ENCODE measurements at places on chromosomes 7 and 10.

DNA sequence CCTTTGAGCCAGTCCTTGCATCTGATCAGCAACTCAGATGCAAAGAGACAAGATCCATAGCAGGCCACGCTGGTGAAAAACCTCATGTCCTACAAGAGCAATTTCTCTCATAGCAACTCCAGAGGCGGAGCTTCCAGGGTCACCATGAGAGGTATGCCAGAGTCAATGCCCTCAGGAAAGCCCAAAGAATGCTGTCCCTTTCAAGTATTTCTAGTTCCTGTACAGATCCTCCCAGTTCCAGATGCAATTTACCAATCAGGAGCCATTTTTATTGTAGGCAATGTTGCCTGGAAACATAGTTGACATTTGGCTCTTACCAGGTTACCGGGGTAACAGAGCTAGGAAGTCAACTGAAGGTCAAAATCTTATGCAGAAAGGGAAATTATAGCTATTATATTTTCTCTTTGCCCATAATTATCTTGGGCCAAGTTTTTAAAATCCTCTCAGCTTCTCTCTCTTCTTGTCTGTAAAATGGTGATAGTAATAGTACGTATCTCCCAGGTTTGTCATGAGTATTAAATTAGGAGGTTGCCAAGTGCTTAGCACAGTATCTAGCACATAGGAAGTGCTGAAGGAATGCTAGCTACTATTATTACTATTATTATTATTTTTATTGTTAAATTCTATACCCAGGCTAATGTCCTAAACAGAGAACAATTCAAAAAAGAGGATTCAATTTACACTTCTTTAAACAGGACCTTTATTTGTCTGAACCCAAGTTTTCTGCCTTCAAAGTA is 46.3 kb upstream of the TM9SF3 start:
- DNase-seq, result no peak

GRCh38 chr7:143367972-143368371 is 5.5 kb upstream of the FAM131B start:
- DNase-seq, result no peak

DNA sequence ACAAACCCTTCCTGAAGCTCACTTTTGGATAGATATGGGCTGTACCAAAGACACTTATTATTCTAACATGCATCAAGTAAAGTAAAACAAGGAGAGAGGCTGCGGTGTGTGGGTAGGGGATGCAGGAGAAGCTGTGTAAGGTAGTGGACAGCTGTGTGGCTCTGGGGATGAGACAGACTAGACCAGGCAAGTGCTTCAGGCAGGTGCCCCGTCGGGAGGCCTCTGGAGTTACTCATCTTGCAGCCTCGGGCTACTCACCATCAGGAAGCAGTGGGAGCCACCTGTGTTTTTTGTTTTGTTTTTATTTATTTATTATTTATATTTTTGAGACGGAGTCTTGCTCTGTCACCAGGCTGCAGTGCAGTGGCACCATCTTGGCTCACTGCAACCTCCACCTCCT is 49.3 kb upstream of the NCAPG2 start:
- DNase-seq, result no peak

GRCh38 chr10:73553761-73554160 is 37.4 kb downstream of the USP54 start:
- no peak for DNase-seq

DNA sequence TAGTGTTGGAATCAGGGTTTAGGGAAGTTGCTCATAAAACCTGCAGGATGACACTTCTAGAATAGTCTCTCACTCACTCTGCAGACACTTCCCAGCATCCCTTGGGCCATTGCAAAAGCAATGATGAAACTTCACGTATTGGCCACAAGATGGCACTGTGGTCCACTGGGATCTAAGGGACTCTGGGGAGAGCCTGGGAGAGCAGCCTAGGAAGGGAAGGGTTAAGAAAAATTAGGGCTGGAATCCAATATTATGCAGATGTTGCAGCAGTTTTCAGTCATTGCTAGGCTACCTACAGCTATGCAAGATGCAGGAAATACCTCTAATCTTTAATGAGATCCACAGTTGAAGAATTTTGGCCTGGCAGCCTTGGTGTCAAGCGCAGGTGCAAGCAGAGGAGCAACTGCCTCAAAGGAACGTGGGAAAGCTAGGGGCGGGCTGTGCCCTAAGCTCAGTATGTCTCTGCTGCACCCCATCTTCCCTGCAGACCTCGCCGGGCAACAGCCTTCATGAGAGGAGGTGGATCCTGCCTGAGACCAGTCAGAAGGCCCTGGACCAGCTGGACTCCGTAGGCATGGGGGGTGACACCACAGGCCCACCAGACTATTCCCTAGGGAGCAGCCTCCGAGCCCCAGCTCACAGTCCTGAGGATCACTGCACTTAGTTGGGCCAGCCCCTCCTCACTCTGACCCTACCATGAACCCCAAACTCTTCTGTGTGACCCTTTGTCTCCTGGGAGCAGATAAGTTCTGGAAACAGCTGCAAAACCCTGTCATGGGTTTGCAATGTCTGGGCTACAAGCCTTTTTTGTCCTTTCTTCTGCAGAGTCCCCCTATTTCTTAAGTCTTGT is 127.9 kb upstream of the PRSS58 start:
- DNase-seq, result peak; percentile 65

GRCh38 chr7:149741629-149742028 is 31.8 kb downstream of the ZNF467 start:
- no peak for DNase-seq

GRCh38 chr10:52212802-52213201 is 101.3 kb upstream of the DKK1 start:
- DNase-seq, result no peak

DNA sequence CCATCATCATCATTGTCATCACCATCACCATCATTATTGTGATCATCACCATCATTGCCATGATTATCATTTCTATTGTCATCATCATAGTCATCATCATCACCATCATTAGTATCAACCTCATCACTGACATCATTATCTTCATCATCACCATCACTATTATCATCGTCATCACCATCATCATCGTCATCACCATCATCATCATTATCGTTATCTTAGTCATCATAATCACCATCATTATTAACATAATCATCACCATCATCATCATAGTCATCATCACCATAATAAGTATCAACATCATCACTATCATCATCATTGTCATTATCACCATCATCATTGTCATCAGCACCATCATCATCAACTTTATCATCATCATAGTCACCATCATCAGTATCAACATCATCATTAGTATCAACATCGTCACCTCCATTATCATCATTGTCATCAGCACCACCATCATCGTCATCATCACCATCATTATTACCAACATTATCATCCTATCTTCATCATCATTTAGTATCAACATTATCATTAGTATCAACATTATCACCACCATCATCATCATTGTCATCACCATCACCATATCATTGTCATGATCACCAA is 241.3 kb downstream of the ADARB2 start:
- no peak for DNase-seq

DNA sequence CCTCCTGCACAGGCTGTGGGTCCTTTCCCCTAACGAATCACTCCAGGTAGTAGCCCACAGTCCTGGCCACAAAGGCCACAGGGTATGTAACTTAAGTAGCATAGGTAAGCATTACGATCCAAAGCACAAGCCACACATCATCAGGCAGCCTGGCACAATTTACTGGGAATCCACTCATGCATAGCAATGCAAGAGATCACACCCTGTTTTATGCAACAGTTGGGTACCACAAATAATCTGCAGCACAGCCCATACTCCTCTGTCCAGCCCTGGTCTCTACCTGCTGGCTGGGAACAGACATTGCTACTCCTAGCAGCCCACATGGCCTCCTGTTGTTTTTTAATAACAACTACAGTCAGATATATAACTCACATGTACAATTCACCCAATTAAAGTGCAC is 34.3 kb downstream of the SRPK2 start:
- DNase-seq, result no peak

- no peak for DNase-seq
Measured at GRCh38 chr10:97321804-97322190, 2.7 kb downstream of the FRAT1 start.

DNA sequence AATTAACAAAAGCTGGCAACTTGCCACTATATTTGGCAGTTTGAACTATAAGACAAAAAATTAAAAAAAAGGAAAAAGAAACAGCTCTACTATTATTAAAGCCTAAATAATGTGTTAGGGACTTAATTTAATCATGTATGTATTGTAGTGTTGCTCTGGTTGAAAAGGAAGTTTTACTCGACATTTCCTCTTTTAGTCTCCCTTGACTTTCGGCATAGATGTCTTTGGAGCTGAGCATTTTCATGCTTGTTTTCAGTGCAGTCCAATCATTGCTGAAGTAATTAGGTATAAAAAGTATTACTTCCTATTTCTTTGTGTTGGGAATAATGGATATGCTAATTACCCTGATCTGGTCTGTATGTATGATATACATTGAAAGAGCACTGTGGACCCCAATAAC is 216.8 kb upstream of the KLF6 start:
- no peak for DNase-seq

GRCh38 chr10:88064608-88065382 is 201.4 kb downstream of the PTEN start:
- DNase-seq, result peak; percentile 64

GRCh38 chr7:122974229-122974628 is 21.3 kb downstream of the TAS2R16 start:
- DNase-seq, result no peak

- peak; percentile 40 for DNase-seq
Measured at GRCh38 chr7:39741942-39742623, 118.7 kb downstream of the RALA start.

DNA sequence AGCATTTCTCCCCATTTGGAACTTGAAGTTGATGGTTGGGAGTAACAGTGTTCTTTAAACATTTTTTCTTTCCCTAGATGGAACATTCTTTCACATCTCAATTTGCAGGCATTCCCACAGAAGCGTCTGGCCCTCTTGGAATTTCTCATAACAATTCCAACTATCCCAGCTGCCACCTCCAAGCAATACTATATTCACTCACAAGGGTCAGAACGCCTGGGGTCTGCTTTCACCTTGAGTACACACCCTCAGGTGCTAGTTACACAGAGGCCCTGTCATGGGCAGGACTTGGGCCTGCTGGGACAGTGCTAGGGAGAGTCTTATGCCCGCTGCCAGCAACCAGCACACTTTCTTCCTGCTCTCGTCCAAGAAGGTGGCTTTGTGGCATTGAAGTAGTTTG is 136.5 kb downstream of the JCAD start:
- no peak for DNase-seq

DNA sequence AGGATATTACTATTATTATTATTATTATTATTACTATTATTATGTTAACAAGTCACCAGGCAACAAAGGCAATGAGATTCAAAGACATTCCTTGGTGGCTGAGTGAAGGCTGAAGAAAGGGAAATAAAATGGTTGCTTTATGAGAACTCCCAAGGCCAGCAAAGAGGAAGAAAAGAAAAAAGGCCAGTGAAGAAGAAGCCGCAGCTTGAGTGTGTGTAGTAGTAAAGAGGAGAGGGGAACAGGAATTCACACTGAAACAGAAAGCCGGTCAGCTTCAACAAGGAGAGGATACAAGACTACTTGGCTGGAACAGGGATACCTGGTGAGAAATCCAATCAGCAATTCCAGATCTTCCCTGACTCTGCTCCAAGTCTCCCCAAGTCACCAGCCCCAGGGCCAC is 42.4 kb downstream of the PLXNA4 start:
- DNase-seq, result no peak

DNA sequence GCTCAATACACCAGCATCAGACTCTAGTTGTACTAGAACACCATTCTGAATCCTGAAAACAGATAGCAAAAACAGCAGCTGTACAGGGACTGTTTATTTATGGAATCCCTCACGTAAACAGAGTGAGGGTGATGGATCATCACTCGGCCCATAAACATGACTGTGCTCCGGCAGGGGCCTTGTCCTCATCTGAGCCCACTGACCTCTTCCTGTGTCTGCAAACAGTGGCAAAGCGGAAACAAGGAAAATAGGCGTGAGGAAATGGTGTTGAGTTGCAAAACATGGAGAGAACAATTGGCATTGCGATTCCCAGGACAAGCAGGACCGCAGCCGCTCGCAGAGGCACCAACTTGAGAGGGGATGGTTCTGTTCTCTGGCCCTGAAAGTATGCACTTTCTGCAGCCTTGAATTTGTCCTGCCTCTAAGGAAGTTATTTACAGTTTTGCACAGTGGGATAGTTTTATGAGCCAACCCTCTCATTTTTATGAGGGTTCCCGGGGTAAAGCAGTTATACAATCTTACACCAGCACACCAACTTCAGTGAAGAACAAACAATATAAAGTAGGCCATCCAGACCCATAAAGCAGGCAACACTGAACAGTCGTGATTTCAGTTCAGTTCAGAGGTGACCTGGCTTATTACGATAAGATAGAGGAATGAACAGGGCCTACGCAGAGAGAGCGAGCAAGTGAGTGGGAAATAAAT is 248.0 kb upstream of the FZD8 start:
- DNase-seq, result no peak

- DNase-seq, result peak; percentile 32
Measured at GRCh38 chr10:27100813-27101347, 586 bp upstream of the ANKRD26 start.

GRCh38 chr7:118369987-118370386 is 145.5 kb downstream of the ANKRD7 start:
- no peak for DNase-seq

GRCh38 chr7:26337232-26337865 is 45.7 kb downstream of the SNX10 start:
- DNase-seq, result no peak

GRCh38 chr10:112955582-112956421 is 5.8 kb downstream of the TCF7L2 start:
- DNase-seq, result no peak

DNA sequence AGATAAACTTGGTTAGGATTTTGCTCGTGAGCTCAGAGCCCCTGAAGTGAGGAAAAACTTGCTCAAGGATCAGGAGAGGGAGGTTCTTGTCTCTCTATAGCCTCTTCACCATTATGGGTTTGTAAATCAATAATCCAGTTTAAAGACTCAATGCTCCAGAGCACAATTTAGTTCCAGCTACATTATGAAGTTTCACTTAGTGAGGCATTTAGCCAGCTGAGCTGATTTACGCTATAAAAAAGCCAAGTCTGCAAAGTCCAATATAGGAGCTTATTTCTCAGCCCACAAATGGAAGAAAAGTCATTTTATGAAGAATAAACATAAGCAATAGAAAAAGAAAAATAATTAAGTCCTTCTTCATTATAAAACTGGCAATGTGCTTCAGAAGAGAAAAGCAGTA is 130.6 kb downstream of the STRA8 start:
- no peak for DNase-seq

- no peak for DNase-seq
Measured at GRCh38 chr7:6172910-6173295, 99.5 kb downstream of the CYTH3 start.

Measured in activated CD4-positive, alpha-beta T cell treated with anti-CD3 and anti-CD28 coated beads, Interleukin-2, amount 10 ng/mL, durations not matched to agents 7 days and 5 days (primary cell).